ENCODE measurements at places on chromosomes 1 and 21.

DNA sequence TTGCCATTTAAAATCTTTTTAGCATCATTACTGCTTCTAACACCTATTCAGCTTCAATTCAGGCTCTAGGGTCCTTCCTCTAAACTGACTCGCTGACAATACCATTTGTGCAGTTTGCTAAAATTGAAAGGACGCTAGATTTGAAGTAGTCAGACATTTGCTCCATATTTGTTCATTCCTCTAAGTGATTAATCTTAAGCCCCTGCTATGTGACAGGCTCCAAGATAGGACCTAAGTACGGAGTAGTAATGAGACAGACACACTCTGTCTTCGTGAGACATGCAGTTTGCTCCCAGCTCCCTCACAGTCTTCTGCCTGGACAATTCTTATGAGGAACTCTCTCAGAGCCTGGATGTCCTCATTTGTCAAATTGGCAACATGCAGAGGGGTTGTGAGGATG is 26.1 kb upstream of the CD53 start:
- DNase-seq = no peak

DNA sequence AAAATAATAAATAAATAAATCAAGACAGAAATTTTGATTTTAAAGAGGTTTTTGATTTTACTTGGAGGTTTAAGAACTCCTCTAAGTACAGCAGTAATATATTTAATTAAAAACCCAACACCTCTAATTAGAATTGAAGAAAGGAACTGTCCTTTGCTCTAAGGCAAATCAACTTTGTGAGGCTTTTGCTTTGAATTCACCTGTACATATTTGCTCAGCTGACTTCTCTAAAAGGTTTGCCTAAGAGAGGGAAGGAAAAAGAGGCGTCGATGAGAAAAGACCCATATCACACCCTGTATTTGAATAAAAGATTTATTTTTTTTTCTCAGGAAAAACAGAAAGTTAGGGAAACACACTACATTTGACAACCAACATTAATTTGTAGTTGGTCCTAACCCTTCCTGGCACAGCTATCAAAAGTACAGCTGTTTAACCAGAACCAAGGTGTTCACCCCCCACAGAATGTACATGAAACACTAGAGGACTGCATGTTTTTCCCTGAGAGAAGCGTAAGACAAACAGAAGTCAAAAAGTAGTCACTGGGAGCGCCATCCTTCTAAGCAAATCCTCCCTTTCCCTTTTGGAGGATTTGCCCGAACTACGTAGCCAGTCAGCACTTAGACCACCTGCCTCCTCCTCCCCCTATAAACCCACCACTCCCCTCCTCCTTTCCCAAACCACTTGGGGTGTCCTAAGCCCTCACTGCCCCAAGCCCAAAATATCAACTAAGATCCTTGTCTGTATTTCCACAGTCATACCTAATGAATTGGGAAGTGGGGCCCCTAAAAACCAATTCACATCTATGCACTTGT is 4.9 kb downstream of the MCL1 start:
- DNase-seq = no peak

- no peak for DNase-seq
Observed at GRCh38 chr1:29808141-29808995, 572.0 kb downstream of the PTPRU start.

DNA sequence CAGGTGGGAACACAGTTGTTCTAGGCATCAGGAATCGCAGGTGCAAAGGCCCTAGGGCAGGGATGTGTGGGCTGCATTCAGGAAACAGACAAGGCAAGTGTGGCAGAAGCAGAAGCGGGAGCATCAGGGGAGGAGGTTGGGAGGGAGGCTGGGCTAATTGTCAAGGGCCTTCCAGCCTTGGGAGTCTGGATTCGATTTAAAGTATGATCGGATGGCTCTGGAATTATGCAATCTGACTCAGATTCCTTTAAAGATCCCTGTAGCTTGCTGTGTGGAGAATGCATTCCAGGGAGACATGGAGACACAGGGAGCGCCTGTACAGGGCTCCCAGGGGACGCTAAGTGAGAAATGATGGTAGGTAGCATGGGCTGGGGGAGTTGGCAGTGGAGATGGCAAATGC is 86.5 kb downstream of the LACTBL1 start:
- DNase-seq = no peak

GRCh38 chr1:46288485-46289133 is 14.8 kb downstream of the LRRC41 start:
- DNase-seq = no peak

DNA sequence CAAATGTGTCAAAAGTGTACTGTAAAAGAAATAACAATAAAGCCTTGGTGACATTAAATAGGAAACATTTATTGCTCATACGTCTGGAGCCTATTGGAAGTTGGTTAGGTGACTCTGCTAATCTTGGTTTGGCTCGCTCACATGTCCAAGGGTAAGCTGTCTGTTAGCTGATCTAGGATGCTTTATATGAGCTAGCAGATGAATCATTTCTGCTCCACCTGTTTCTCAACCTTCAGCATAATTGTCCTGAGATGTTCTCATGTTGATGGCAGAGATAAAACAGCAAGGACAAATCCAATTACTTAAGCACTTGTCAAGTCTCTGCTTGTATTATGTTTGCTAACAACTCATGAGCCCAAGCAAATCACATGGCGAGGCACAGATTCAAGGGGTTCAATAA is 56.0 kb upstream of the CD53 start:
- DNase-seq = no peak

DNA sequence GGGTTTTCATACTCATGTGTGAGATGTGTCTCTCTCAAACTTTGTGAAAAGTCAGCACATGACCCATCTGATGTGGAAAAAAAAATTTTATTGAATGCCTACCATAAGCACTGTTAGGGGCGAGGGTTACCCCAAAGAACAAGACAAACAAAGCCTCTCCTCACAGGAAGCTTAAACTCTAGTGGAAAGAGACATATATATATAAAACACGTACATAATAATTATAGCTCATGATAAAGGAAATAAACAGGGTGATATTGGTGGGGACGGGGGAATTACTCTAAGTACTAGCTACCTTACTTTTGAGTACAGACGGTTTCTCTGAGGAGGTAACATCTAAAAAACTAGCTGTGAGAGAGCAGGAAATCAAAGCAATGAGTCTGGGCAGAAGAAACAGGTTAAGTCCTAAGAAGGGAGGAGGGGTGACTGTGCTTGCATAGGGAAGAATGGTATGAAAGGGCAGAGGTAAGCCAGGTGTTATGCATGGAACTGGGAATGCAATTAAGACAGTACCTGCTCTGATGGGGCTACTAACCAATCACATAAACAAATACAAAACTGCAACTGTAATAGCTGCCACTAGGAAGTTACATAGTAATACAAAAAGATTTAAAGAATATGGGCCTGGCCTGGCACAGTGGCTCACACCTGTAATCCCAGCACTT is 4.5 kb downstream of the LIN9 start:
- no peak for DNase-seq

GRCh38 chr1:66360285-66360724 is 173.6 kb upstream of the SGIP1 start:
- no peak for DNase-seq

GRCh38 chr1:191641420-191642260 is 516.6 kb upstream of the RGS18 start:
- DNase-seq = no peak

DNA sequence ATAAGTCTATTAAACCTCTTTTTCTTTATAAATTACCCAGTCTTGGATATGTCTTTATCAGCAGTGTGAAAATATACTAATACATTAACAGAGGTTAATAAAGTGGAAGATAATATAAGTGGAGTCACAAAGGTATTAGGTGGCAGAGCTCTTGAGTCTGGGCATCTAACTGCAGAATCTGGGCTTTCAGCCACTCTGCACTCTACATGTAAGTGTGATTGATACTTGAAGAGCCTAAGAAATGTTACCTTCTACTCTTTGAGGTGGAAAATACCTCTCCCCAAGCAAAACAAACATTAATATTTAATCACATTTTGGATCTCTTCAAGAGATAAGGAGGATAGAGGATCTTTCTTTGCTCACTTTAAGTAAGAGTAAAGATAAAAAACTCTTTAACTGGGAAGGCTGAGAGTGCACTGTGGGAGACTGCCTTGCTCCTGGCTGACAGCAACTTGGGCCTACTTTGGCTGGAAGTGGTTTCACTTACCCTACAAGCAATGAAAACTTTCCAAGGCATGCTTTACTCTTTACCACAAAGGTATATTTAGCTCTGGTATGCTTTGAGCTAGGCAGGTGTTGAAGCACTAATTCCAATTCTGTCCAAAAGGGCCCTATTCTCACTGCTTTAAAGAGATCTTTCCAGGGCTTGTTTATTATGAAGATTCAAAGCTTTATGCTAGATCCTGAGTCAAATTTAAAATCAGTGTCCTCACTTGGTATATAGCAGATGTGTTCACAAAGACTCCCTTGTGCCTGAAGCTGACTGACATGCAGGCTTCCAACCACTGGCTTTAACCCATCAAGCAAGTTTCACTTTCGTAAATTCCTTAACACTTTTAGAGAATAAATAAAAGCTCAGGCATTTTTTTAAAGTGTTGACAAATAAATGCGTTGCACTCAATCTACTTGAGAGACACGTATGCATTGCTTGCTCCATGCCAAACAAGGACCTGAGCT is 245.3 kb upstream of the ZP4 start:
- DNase-seq = no peak

DNA sequence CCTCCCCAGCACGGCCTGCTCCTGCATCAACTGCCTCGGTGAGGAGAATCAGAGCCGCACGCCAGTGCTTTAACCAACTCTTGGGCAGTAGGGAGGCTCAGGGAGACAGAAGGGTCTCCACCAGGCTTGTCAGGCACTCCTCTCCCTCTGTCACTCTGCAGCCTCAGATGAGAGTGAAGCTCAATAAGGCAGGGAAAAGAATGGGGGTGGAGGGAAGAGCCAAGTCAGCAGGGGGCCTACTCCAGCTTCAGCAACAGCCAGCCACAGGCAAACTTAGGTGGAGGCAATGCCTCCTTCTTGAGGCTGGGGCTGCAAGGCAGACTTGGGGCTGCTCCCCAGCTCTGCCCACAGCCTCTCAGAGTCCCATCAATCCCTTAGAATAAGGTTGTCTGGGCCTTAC is 51.8 kb upstream of the A3GALT2 start:
- DNase-seq = no peak

DNA sequence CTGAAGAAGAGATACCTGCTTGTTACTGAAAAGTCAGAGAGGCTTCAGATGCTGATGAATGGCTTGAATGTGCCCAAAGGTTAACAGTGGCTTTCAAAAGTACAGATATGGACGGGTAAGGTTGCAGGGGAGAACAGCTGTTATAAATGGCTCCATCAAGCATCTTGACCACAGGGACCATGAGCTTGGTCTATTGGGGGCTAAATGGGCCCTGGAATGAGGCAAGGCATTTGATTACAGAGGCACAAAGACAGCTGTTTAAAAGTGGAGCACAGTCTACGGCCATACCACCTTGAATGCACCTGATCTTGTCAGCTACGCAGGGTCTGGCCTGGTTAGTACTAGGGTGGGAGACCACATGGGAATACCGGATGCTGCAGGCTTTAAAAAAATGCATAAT is 48.3 kb downstream of the C1orf198 start:
- DNase-seq = no peak

DNA sequence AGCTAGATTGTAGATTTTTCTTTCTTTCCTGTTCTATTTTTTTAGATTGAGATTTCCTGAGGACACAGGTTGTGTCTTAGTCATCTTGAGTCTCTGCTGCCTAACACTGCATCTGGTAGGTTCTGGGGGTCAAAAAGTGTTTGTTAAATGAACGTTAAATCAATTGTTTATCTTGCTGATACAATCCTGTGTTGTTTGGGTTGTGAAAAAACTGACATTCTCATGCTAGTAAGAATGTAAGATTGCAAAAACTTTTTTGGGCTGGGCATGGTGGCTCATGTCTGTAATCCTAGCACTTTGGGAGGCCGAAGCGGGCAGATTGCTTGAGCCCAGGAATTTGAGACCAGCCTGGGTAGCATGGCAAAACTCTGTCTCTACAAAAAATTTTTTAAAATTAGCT is 3.4 kb downstream of the CTSK start:
- no peak for DNase-seq

DNA sequence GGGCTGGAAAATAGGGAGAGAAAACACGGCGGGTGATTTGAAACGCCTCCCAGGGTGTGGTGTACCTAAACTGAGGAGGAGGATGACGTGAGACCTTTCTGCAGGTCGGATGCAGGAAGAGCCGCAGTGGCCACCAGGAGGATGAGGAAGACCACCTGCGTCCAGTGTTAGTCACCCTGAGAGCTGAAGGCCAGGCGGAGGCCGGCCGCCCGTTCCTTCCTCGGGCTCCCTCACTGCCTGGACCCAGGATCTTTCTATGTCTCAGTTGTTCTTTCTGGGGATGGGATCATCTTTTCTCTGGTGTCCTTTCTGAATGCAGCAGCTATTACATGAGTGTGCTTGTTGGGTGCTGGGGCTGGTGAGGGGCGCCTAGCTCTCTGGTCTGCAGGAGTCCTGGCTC is 74.7 kb upstream of the COL6A1 start:
- DNase-seq = no peak

GRCh38 chr1:114219172-114219868 is 65.7 kb upstream of the SYT6 start:
- DNase-seq = no peak

GRCh38 chr1:223076362-223076761 is 66.7 kb downstream of the TLR5 start:
- DNase-seq = no peak

DNA sequence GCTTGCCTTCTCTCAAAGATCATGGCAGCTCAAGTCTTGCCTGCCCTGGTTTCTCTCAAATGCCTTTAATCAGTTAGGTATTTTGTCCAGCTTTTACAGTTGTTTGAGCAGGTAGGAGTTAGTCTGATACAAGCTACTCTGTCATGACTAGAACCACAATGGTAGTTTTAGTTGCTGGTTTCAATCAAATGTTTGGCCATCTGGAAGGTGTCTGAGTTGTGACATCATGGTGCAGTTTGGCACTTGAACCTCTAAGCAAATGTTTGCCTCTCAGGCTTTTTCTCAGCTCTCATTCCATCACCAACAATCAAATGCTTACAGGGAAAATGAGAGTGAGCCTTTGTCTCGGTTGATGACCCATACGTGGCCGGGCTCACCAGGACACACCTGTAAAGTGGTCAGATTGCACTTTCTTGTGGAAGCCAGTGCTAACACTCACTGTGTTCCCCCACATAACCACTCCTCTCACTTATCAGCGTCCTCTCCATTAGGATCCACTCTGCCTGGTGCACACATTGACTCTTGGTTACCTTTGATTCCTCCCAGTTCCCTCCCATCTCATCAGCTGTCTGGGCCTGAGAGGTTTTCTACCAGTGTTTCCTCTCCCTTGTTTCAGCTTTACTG is 67.5 kb downstream of the CCDC185 start:
- no peak for DNase-seq

DNA sequence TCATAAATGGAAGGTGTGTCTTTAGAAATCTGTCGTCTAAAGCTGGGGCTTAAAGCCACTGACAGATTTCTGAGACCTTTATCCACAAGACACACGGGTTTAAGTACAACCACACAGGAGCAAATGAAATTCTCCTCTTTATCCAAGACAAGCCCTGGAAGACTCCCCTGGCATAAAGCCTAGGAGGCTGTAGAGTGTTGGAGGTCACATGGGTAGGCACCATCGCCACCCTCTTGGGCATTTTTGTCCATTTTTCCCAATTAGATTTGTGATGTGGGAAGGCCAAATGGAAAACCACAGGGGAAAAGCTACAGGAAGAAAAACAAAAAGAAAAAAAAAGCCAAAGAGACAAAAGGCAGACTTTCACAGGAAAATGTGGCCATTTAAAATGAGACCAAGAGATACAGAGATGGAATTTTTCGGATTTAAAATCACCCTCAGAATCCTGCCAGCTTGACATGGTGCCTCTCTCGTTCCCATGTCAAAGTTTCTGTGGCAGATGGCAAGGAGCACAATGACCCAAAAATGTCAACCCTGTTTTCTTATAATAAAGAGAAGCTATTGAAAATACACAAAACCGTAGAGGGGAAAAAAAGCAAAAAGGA is 91.9 kb downstream of the PLD5 start:
- DNase-seq = no peak

- DNase-seq = no peak
Observed at GRCh38 chr1:197763307-197763706, 12.0 kb downstream of the DENND1B start.
